ENCODE measurements at places on chromosomes 5 and 9. TPM values are rescaled to one million over a fixed set of nuclear protein-coding genes. Genes with fewer than 3 reads are reported as not detected.

DNA sequence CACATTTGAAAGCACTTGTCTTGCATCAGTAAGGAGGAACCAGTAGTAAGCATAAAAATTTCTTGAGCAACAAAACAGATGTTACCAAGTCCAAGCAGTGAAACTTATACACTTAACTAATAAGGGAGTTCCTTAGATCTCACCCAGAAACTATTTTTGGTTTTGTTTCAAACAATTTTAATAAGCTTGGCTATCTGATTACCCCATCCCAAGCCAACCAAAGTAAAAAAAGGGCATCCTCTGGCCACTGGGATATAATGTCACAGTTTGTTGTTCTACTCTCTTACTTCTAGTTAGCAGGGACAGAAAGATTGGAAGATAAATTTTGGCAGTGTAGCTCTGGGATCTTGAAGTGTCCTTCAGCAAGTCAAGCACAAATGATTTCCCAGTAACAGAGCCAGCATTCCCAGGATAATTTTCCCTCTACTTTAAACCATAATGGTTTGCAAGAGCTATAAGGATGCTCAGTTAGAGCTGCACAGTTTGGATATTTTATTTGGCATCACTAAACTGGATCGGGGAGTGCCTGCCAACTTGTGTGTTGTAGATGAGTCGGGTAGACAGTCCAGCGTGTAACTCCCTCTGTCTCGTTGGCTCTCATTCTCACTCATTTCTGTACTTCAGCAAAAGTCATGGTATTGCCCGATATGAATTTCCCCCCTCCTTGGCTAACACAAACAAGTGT, 161.9 kb upstream of the HMHB1 start:
- DNase-seq = no peak
- no peaks in the 10 kb centered on the region for H3K4me1 ChIP-seq
- no peak overlapping the region for H3K27ac ChIP-seq
- H3K4me3 ChIP-seq = no peak overlapping the region
- H3K27me3 ChIP-seq = peaks cover 6% of the 10 kb centered on the region

- no peak overlapping the region for H3K4me3 ChIP-seq
- no peaks in the 10 kb centered on the region for H3K4me1 ChIP-seq
- H3K27me3 ChIP-seq = no peaks in the 10 kb centered on the region
Measured at GRCh38 chr9:14831074-14831473, 79.2 kb downstream of the FREM1 start.

DNA sequence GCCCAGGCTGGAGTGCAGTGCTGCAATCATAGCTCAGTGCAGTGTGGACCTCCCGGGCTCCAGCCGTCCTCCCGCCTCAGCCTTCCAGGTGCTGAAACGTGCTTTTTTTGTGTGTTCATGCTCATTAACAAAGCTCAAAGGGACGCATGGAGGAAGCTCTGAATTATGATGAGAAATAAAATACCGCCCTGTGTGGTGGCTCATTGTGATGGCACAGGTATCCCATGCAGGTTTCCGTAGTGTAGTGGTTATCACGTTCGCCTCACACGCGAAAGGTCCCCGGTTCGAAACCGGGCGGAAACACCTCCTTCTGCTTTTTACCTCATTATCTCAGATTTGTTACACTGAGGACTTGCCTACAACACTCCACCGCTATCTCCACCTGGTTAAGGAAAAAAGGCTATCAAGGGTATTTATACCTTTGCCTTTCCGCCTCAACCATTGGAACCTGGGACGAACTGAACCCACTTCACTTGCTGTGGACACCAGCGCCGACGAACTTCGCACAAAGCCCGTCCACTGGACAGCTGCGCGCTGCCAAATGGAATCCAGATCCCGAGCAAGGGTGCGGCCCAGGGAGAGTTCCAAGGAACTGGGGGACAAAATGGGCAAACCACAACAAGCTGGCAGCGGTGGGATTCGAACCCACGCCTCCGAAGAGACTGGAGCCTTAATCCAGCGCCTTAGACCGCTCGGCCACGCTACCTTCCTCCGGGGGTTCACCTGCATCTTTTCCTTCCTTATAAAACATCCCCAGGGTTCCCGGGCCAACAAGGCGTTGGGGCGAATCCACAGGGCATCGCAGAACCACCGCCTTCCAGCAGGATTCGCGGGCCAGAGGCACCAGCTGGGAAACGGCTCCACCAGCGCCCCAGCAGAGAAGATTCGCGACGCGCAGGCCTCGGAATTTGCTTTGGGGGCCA, 26.3 kb downstream of the OR2V2 start:
- peaks cover 24% of the 10 kb centered on the region for H3K27me3 ChIP-seq
- no peak for DNase-seq
- no peaks in the 10 kb centered on the region for H3K36me3 ChIP-seq
- peaks cover 6% of the 10 kb centered on the region for H3K4me1 ChIP-seq
- H3K4me3 ChIP-seq = peak overlapping the region; percentile 19

GRCh38 chr5:165457859-165458481, 1952.6 kb downstream of the MAT2B start:
- no peaks in the 10 kb centered on the region for H3K36me3 ChIP-seq
- no peak overlapping the region for H3K4me3 ChIP-seq
- H3K27ac ChIP-seq = no peak overlapping the region
- no peaks in the 10 kb centered on the region for H3K27me3 ChIP-seq
- no peaks in the 10 kb centered on the region for H3K4me1 ChIP-seq
- DNase-seq = no peak

DNA sequence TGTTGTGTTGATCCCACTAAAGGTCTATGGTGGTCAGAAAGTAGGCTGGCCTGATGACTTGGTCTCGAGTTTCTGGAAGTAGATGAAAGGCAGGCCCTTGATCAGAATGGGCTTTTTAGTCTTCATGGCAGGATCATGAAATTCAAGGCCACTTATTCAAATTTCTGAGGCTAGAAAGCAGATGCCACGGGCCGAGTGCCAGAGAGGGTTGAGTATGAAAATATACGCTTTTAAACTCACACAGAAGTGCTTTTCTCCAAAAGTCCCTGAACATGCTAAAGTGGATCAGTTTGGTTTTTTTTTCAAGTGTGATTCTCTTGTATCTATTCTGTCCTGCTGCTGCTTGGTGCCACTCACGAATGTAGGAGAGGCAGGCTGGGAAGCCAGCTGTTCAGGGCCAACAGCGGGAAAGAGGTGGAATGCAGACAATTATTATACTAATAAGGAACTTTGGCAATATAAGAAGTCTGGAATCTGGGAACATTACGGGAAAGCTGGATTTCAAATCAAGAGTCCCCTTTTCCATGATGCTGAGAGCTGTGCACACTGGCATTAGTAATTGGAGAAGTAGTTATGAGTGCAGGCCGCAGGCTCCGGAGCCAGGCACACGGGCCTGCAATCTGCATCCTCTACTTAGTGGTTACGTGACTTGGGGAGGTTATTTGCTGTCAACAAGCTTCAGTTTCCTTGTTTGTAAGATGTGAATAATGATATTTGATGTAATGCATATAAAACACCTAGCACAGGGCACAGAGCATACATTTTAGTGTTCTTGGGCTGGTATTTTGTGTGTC, 95.8 kb downstream of the LMNB1 start:
- peaks cover 5% of the 10 kb centered on the region for H3K36me3 ChIP-seq
- peaks cover 9% of the 10 kb centered on the region for H3K4me1 ChIP-seq
- no peaks in the 10 kb centered on the region for H3K27me3 ChIP-seq
- H3K4me3 ChIP-seq = no peak overlapping the region

GRCh38 chr9:84759300-84759750, 89.8 kb downstream of the NTRK2 start:
- H3K4me3 ChIP-seq = no peak overlapping the region
- no peaks in the 10 kb centered on the region for H3K4me1 ChIP-seq
- H3K27me3 ChIP-seq = no peaks in the 10 kb centered on the region

GRCh38 chr9:34334337-34334824, 5.0 kb downstream of the NUDT2 start:
- peaks cover 10% of the 10 kb centered on the region for H3K4me1 ChIP-seq
- H3K36me3 ChIP-seq = peaks cover 13% of the 10 kb centered on the region
- DNase-seq = no peak
- H3K27me3 ChIP-seq = no peaks in the 10 kb centered on the region

DNA sequence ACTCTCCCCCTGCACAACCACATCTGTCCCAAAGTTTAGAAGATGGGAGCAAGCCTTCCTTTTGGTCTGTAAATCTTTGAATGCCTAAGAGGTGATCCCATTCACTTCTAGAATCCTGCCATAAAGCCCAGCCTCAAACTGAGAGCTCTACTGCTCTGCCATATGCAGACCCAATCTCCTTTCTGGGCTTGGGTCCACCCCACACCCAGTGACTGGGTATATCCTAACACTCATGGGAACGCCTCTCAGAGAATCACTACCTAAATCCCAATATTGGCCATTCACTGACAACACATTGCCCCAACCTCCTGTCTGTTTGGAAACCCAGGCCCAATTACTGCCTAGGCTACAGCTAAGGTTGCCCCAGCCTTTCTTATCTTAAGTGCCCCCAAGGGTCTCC, 90.7 kb downstream of the MAMDC2 start:
- no peaks in the 10 kb centered on the region for H3K27me3 ChIP-seq
- no peak overlapping the region for H3K4me3 ChIP-seq
- no peak overlapping the region for H3K27ac ChIP-seq
- H3K36me3 ChIP-seq = no peaks in the 10 kb centered on the region
- H3K4me1 ChIP-seq = no peaks in the 10 kb centered on the region
- no peak for DNase-seq

- no peaks in the 10 kb centered on the region for H3K27me3 ChIP-seq
- peaks cover 9% of the 10 kb centered on the region for H3K4me1 ChIP-seq
- H3K4me3 ChIP-seq = no peak overlapping the region
Measured at GRCh38 chr9:112337547-112337946, 4.1 kb upstream of the PTBP3 start.

The ST6GALNAC4 gene
- total RNA-seq = 31.6 TPM

GRCh38 chr5:142952229-142952628, 182.1 kb downstream of the ARHGAP26 start:
- H3K36me3 ChIP-seq = no peaks in the 10 kb centered on the region
- H3K27me3 ChIP-seq = no peaks in the 10 kb centered on the region
- no peak overlapping the region for H3K4me3 ChIP-seq
- H3K4me1 ChIP-seq = no peaks in the 10 kb centered on the region
- no peak overlapping the region for H3K27ac ChIP-seq
